ENCODE measurements at places on chromosomes 2 and 18. TPM values are rescaled to one million over a fixed set of nuclear protein-coding genes. Genes with fewer than 3 reads are reported as not detected.

DNA sequence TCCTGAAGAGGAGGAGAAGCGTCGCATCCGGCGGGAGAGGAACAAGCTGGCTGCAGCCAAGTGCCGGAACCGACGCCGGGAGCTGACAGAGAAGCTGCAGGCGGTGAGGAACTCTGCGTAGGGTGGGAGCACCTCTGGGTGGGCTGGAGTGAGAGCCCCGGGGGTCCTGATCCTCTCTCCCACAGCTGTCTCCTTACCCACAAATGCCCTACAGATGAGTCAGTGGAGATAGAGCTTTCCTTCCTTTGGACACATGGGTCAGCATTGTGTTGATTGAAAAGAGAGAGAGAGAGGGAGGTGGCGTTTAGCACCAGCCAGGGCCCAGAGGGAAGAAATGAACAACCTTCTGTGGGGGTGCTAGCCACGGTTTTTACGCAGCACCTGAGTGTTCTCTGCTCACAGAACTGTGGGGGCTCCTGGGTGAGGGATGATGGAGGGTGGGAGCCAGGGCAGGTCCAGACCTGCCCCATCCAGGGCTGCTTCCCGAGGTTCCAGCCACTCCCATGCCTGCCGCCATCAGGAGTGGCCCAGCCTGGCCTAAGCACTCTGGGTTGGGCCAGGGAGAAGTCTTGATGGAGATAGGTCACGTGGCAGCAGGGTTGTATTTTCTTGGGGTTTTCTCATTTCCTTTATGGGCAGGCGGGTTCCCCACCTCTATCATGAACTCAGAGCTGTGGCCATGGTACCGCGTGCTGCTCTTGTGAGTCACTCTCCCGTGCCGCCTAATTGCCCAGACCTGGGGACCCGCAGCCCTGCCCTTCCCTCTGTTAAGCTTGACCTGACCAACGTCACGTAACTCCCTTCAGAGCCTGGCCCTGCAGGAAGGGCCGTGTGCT lies 16.3 kb downstream of the FOSL2 start:
- no peak for DNase-seq

DNA sequence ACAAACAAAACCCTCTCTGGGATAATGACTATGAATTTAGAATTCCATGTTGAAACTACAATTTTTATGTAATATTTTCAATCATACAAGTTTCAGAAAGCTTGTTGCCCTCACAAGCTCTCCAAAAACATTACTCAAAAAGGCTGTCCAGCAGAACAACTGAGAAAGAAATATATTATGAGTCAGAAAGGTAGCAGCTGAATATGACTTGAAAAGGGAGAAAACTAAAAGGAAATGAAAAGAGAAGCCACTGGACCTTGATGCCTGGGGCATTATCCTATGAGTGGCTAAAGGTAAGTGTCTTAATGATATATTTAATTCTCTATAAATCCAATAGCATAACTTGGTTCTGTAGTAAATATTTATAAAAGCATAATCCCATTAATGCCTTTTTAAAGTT lies 61.8 kb downstream of the NXPH2 start:
- no peak for DNase-seq

GRCh38 chr2:220167956-220168355 lies 540.5 kb downstream of the SLC4A3 start:
- DNase-seq: no peak

CPLX4 gene
- not detected for total RNA-seq

- no peak for DNase-seq
Measured at GRCh38 chr18:56115071-56116015, 523.0 kb downstream of the TXNL1 start.

CHRND gene
- total RNA-seq: not detected

- no peak for DNase-seq
Measured at GRCh38 chr2:85076618-85077274, 56.4 kb upstream of the TCF7L1 start.

GPBAR1 gene
- total RNA-seq: 34.8 TPM

PSMA8 gene
- total RNA-seq: not detected

- no peak for DNase-seq
Measured at GRCh38 chr2:36670881-36671595, 25.5 kb upstream of the VIT start.

- no peak for DNase-seq
Measured at GRCh38 chr2:126244937-126245336, 411.0 kb upstream of the GYPC start.

GBX2 gene
- total RNA-seq: not detected

EPB41L3 gene
- 249 TPM for total RNA-seq

GRCh38 chr2:195912079-195912478 lies 156.6 kb downstream of the DNAH7 start:
- DNase-seq: no peak

HOXD8 gene
- total RNA-seq: 13.3 TPM

COL4A4 gene
- 0.45 TPM for total RNA-seq

GRCh38 chr18:52451851-52452250 lies 111.9 kb downstream of the DCC start:
- DNase-seq: no peak

DNA sequence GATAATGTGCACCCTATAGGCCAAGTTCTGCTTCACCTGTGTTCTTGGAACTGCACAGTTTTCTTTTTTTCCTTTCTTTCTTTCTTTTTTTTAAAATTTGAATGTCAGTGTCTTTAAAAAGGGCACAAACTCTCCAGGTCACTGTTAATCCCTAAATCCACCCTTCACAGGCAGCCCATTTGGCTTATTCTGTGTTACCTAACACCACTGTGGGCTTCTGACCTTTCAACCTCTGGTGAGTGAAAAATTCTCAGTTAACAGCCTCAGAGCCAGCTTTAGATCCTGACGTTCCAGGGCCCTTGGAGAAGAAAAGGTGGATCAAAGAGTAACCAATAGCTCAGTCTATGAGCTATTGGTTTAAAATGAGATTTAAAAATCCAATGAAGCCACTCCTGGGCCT lies 6.8 kb upstream of the CETN1 start:
- DNase-seq: no peak

DNA sequence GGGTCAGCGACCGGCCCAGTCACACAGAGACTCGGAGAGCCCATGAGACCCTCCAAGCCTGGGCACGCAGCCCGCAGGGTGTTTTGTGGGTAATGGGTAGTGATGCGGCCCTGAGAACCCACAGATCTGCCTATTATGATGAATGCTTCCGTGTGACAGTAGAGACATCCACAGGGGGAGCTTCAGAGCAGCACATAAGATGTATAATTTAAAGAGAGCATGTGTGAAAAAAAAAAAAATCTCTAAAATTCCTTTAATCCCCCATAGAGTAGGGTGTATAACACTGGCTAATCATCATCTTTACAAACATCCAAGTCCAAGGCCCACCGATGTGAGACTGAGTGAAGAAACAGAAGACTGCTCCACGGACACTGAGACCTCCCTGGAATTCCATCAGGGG lies 34.6 kb downstream of the BIN1 start:
- DNase-seq: no peak

MTCL1 gene
- 2.3 TPM for total RNA-seq

TMEM37 gene
- total RNA-seq: 56.4 TPM

LIPG gene
- total RNA-seq: 2.2 TPM

- DNase-seq: no peak
Measured at GRCh38 chr2:73063909-73064875, 7.3 kb downstream of the SFXN5 start.

DNA sequence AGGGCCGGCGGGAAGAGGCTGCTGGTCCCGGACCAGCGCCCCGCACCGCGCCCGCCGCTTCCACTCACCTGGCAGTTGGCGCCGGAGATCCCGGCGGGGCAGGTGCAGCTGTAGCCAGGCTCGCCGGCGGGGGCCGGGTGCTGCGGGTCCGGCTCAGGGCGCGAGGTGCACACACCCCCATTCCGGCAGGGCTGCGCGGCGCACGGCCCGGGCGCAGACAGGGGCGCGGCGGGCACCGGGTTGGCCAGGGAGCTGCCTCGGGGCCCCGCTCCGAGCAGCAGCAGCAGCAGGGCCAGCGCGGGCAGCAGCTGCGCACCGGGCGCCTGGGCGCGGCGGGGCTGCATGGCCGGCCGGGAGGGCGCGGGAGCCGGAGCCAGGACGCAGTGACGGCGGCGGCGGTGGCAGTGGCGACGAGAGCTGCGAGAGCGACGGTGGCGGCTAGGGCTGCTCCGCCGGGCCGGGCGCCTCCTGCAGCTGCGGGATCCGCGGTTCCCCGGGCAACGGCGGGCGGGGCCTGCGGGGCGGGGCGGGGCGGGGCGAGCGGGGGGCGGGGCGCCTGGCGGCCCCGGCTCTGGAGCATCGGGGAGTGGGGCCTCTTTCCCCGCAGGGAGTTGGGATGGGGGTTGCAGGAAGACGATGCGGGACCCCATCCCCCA lies at the start of gene DNER:
TSS of gene DNER (minus strand) at position 476 of the 656 bp plus-strand sequence. CDS start at position 344, 132 bp downstream.
- DNase-seq: no peak

- DNase-seq: no peak
Measured at GRCh38 chr2:223722226-223722625, 115.2 kb downstream of the AP1S3 start.

DNA sequence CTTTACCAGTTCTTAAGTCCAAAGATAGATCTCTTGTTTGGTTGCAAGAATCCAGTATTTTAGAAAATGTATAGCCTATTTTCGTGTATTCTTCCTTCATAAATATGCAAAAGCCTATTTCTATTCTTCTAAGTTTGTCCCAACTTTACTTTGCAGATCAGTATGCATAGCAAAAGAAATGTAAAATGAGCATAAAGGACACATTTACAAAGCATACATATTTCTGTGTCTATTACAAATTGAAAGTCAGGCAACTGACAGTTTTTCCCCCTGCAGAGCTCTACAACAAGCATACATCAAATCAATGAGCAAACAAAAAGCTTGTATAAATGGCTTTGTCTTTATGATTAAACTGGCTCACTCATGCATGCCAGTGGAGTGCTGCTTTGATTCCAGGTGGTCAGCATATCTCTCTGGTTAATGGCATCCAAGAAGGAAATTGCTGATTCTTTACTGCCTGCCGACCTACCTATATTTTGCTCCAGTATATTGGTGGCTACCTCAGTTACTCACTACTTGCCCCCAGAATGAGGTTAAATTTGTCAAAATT lies 10.0 kb upstream of the VPS54 start:
- DNase-seq: no peak

DNA sequence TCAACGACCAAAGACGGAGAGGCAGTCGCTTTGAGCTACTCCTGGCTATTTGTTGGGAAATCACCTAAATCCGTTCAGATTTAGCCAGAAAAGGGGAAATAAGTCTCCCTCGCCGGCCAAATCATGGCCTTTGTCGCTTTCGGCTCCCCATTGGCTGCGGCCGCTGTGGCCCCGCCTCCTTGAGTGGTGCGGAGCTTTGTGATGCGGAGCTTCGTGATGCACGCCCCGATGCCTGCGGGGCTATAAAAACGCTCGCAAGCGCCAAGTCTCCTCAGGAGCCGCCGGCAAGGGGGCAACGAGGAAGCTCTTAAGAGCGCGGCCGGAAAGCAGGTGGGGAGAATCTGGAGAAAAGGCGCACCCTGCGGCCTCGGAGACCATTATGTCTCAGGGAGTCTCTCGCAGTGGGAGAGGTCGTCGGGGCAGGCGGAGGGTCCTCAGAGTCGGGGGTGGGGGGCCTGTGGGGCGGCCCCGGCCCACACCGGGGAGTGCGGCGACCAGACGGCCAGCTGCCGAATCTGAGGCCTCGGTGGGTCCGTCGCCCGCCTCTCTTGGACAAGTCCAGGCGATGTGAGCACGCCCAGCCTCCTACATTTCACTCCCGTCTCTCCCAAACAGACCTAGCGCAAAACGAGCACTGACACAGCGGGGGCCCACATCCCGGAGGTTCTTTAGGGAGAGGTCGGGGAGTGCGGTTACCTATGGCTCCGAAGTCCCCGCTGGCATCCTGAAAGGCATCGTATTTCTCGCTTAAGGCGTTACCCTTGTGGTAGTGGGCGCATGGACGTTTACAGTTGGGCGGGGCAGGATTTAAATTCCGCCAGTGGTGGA lies at the start of gene CABYR:
TSS of gene CABYR (plus strand) at position 274 of the 828 bp plus-strand sequence. CDS start 4,053 bp downstream, outside the sequence.
- DNase-seq: peak; percentile 92

- DNase-seq: no peak
Measured at GRCh38 chr2:231390667-231391066, 4.8 kb upstream of the B3GNT7 start.

DNA sequence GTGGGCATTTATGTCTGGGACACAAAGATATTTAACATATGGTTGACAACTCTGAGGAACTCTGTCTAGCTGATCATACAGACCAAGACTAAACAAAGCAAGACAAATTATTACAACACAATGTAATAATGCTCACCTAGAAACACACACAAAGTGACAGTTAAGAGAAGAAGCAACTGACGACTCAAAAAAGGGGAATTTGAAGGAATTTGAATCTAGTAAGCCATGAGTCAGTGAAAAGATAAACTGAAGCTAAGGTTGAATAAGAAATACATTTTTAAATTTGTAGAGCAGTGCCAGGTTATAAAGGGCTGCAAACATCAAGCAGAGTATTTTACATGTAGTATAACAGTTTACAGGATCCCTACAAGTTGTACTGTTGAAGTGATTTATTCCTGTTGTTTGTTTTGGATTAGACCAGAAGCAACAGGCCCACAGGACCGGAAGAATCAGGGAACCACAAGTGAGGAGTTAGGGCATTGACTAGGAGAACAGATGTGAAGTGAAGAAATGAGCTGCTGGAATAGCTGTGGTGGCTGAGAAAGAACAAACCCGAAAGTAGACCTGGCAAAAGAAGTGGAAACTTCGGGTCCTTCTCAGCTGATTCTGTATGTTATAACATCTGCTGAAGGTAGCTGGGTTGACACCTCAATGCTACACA lies 35.6 kb downstream of the IFIH1 start:
- DNase-seq: no peak

DNA sequence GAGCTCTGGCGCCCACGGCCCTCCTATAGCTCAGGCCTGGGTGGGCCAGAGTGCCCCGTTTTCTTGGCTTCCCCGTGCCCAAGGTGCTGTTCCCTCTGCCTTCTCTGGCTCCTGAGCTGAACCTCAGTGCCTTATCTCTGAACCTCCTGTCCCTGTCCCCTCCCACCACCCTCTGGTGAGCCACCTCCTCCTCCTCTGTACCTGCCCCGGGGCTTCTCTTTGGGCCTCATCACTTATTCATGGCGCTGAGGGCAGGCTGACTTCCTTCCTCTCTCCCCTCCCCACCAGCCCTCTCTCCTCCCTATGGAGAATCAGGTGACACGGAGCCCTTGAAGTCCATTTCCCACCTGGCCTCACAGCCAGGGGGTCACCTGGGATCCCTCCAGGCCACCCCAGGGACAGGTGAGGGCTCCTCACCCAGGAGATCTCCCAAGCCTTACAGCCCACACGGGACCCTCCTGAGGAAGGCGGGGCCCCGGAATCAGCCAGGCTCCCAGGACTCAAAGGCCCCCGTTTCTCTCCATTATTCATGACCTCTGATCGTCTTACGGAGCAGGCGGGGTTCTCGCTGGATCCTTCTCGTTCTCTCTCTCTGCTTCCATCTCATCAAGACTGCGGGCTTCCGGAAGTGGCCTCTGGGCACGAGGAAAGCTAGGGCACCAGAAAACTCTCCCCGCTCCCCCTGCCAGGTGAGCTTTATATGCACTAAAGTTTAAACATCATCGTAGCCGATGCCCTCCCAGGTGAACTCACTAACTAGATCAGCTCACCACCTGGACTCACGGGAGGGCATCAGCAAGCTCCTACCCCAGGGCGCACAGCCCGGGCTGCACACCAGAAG lies at the start of gene LOXHD1:
TSS of gene LOXHD1 (minus strand) at position 106 of the 841 bp plus-strand sequence. CDS start 187 bp downstream, outside the sequence.
- DNase-seq: no peak

FBXO36 gene
- 3.0 TPM for total RNA-seq

RAD51AP2 gene
- not detected for total RNA-seq

ARMC9 gene
- total RNA-seq: 11.8 TPM

All from mesenteric fat pad (tissue), 1 donor.